ENCODE measurements at places on chromosomes 7 and 10.

- peak; percentile 64 for DNase-seq
Observed at GRCh38 chr10:29257106-29257783, 31.6 kb upstream of the LYZL1 start.

GRCh38 chr10:71834343-71834674 is 16.7 kb downstream of the PSAP start:
- DNase-seq = no peak

DNA sequence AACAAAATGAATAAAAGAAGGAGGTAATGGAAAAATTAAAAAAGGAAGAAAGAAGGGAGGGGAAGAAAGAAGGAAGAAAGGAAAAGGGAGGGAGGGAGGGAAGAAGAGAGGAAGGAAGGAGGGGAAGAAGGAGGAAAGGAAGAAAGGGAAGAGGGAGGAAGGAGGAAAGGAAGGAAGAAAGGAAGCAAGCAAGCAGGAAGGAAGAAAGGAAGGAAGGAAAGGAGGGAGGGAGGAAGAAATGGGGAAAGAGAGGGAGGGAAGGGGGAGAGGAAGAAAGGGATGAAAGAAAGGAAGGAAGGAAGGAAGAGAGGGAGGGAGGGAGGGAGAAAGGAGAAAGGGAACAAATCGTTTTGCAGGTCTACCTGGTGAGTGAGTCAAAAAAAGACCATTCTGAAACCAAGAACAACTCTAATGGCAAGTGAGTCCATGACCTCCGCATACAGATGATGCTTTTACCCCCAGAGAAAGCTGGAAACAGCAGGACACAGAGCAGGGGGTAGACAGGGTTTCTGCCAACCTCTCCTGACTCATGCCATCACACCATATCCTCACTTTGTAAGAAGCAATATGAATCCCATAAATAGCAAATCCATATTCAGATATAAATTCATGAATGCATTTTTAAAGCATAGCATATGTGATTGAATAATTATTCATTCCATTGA is 1112.9 kb upstream of the AUTS2 start:
- DNase-seq = no peak

GRCh38 chr10:22681783-22682183 is 32.6 kb downstream of the PIP4K2A start:
- DNase-seq = peak; percentile 46

- no peak for DNase-seq
Observed at GRCh38 chr10:29127731-29128130, 161.1 kb upstream of the LYZL1 start.

DNA sequence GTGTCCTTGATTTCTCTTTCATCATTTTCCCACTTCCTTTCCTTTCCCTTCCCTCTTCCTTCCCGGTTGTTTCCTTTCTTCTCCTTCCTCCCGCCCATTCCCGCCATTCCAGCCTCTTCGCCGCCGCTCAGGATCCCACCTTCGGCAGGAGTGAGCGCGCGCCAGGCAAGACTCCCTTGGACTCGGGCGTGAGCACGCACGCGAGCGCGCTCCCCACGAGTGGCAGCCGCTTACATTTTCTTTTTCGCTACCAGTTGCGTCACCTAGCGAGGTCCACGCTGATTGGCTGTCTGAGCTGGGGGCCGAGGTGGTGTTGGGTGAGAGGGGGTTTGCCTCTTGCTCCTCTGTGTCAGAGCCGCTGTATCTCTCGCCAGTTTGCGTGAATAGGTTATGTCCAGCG is 11.8 kb downstream of the ZAN start:
- DNase-seq = no peak

All from kidney glomerular epithelial cell (primary cell).